ENCODE measurements at places on chromosomes 6 and 20.
A peak's percentile ranks its signal among the peaks of the same experiment; 100 is the strongest.

- no peak for DNase-seq
Measured at GRCh38 chr20:56634307-56634706, 5.2 kb downstream of the TFAP2C start.

DNA sequence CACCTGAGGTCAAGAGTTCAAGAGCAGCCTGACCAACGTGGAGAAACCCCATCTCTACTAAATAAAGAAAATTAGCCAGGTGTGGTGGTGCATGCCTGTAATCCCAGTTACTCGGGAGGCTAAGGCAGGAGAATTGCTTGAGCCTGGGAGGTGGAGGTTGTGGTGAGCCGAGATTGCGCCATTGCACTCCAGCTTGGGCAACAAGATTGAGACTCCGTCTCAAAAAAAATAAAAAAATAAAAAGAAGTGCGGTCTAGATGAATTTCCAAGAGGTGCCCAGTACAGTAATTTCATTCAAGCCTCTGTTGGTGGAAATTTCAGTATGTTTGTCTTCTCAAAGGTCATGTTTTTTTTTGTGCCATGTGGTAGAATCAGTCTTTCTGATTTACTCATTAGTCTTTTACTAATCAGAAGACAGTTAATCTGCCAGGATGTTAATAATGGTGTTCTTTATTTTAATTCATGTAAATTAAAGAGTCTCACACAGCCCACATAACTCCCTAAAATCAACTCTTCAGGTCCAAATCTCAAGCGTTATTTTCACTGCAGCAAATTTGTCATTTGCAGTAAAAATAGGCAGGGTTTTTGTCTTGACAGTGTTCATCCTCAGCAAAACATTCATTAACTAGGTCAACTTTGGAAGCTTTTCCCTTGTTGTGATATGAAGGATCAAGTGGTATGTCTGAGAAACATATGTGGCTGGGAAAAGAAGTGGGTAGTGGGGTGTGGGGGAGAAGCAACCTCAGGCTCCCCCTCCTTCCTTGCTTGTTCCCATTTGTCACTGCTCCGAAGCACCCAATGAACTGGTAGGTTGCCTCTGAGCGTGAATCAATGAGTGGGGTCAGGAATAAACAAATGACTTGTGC lies 13.3 kb downstream of the TP53INP2 start:
- no peak for DNase-seq

DNA sequence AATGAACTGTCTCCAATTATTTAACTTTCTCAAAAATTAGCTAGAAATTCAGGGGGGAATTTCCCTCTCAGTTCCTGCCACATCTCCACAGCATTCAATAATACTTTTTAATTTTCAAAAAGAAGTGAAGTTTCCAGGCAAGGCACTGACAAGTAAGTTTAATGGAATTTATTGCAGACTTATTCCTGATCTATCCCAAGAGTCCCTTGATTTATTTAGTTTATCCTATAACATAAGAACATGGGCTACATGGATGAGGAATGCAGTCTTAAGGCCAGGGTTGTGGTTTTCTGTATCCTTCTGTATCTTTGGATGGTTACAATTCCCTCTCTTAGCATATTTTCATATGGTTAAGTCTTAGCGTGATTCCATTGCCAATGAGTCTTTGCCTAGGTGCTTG lies 126.5 kb downstream of the TSHZ2 start:
- DNase-seq: no peak

GRCh38 chr20:35293303-35294292 lies 1.4 kb upstream of the FAM83C start:
- no peak for DNase-seq

- no peak for DNase-seq
Measured at GRCh38 chr6:133463790-133464189, 222.6 kb downstream of the EYA4 start.

DNA sequence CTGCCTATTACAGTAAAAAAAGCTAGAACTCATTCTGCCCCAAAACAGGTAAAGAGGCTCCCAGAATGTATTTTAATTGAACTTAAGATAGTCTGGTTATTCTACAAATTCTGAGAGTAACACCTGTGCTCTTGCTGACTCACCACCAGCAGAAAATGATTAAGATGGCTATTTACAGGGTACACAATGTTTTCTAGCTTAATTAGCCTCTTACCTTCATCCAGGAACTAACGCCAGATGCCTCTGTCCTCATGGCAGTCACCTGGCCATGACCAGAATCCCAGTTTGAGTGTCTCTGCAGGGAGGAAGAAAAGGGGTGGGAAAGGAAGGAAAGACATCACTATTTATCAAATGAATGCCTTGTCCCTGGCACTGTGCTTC lies 31.3 kb upstream of the PPP1R3G start:
- no peak for DNase-seq

- DNase-seq: no peak
Measured at GRCh38 chr6:142833798-142834197, 111.2 kb downstream of the HIVEP2 start.

GRCh38 chr20:46174469-46175126 lies 56.5 kb downstream of the CD40 start:
- peak; percentile 69 for DNase-seq

GRCh38 chr6:166960609-166960978 lies 4.2 kb upstream of the RNASET2 start:
- DNase-seq: no peak

DNA sequence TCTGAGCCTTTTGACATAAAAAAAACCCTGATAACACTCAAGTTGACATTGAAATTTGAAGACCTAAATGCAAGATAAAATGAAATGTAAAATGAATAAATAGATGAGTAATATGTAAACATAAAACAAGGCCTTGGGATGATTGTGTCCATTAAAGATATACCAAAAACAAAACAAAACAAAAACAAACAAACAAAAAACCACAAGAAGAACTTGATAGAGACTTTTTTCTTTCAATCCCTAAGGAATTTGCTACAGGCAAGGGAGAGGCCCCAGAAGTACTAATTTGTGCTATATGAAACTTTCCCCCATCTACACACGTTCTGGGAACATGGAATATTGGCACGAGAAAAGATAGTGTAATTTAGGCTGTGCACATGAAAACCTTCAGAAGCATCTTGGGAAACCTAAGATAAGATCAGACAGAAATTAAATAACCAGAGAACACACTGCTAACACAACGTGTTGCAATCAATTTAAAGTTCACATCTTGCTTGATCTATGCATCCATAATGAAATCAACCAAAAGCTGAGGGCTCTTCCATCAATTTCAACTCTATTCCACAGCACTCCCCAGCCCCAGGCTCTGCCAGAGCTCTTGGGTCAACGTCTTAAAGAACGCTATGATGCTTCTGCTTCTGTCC lies 201.1 kb upstream of the RREB1 start:
- no peak for DNase-seq

- DNase-seq: no peak
Measured at GRCh38 chr20:8471465-8471864, 339.4 kb downstream of the PLCB1 start.

DNA sequence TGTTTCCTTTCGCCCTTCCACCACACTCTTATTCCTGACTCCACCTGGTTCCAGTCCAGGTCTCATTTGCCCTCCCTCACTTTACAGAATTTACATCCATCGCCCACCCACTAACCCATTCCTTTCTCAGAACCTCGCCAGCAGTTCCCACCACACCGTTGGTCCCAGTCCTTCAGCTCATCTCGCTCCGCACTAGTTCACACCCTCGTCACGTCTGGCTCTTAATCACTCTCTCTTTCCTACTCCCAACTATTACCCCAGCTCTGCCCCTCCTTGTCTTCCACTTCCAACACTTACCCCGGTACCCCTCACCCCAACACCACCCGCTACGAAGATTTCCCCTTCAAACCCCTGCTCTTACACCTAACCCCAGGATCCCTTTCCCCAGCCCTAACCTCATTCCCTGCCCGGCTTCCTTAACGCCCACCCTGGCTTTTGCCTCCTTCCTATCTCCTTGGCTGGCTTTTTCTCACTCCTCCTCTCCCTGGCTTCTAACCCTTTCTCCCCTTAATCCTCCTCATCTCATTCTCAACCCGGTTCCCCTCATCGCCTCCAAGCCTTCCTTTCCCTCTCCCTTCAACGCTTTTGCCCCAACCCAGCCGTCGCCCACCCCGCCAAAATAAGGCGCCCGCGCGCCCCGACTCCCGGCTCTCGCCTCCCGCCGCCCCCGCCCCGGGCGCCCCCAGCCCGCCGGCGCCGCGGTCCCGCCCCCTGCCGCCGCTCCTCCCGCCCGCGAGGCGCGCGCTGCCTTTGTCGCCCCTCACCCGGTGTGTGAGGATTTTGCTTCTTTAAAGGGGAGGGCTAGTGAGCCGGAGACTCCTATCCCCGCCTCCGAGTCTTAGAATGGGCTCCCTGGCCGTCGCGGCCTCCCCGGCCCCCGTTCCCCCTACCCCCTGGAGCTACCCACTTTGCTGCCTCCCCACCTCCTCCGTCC lies 542 bp downstream of the USP49 start:
- DNase-seq: no peak

GRCh38 chr6:169020821-169021220 lies 232.8 kb downstream of the THBS2 start:
- DNase-seq: no peak

DNA sequence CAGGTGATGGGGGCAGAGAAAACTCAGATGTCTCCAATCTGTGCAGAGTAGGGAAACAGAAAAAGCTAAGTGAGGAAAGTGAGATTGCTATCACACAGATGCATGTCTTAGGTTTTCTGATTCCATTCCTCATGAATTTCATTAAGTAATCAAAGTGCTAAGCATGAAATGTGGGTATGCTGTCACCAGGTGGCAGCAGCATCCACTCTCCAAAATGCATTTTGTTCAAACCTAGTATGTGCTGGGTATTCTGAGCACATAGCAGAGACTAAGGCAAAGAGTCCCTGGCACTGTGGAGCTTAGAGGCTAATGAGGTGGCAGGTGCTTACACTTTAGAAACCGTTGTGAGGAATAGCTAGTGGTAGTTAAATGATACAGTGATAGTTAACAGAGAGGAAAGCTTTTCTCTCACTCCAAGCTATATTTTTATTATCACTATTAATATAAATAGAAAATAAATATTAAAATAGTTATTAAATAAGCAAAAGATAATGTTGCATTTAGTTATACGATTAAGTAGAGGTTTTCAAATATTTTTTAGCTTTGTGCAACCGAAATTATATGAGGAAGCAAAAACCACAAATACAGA lies 179.5 kb downstream of the CDH26 start:
- peak; percentile 61 for DNase-seq

- DNase-seq: no peak
Measured at GRCh38 chr6:10587656-10588406, 66.7 kb downstream of the GCNT2 start.

- DNase-seq: no peak
Measured at GRCh38 chr6:65289491-65289890, 417.5 kb downstream of the EYS start.

GRCh38 chr6:97909380-97909779 lies 626.4 kb upstream of the MMS22L start:
- no peak for DNase-seq

- peak; percentile 6 for DNase-seq
Measured at GRCh38 chr6:28543651-28544610, 18.2 kb downstream of the GPX5 start.

GRCh38 chr6:55397986-55398385 lies 70.7 kb downstream of the GFRAL start:
- DNase-seq: no peak

- no peak for DNase-seq
Measured at GRCh38 chr6:17035257-17036064, 66.4 kb upstream of the STMND1 start.

- no peak for DNase-seq
Measured at GRCh38 chr6:105892577-105893262, 193.4 kb upstream of the PRDM1 start.

- no peak for DNase-seq
Measured at GRCh38 chr6:129239825-129240491, 357.0 kb downstream of the LAMA2 start.

DNA sequence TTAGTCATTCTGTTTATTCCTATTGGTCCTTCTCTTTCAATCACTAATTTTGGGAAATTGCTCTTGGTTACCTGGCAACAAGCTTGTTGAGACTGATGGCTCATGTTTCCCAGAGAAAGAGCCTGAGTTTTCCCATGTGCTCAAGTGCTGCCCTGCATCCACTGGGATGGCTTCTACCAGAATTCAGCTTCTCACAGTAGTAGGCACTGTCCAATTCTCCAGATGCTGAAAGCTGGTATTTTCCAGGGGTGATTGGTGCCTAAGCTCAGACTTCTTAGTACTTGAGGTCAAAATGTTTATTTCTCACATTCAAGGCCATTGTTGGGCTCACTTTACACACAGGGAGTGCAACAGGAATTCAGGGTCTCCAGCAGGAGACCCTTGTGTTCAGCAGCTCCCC lies 29.1 kb upstream of the SLC2A12 start:
- no peak for DNase-seq

GRCh38 chr6:149488815-149489214 lies 4.0 kb upstream of the ZC3H12D start:
- DNase-seq: no peak

GRCh38 chr6:122799916-122800686 lies 11.0 kb downstream of the SMPDL3A start:
- no peak for DNase-seq

GRCh38 chr6:121733234-121733633 lies 297.8 kb downstream of the GJA1 start:
- no peak for DNase-seq

- DNase-seq: no peak
Measured at GRCh38 chr6:165746331-165746730, 83.3 kb upstream of the PDE10A start.

GRCh38 chr20:53611449-53611894 lies 17.8 kb upstream of the ZNF217 start:
- no peak for DNase-seq

- no peak for DNase-seq
Measured at GRCh38 chr6:13012977-13013680, 296.6 kb downstream of the PHACTR1 start.

GRCh38 chr6:124164343-124164742 lies 360.7 kb downstream of the NKAIN2 start:
- DNase-seq: no peak

DNA sequence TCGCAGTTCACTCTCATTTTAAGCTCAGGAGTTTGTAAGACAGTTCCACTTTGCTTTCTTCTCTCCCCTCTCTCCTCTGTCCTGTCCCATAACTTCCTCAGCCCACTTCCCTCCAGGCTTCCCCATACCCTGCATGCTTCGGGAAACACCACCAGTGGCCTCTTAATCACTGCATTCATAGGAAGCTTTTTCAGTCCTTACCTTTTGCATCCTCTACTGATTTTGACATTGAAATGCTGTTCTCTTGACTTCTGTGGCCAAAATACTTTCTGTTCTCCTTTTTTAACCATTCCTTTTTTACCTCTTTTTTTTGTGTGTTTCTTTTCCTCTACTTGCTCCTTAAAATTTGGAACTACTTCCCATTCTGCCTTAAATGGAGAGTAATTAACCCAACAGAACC lies 69.7 kb downstream of the HIVEP1 start:
- DNase-seq: no peak
